ENCODE measurements at places on chromosomes 2 and 18.

DNA sequence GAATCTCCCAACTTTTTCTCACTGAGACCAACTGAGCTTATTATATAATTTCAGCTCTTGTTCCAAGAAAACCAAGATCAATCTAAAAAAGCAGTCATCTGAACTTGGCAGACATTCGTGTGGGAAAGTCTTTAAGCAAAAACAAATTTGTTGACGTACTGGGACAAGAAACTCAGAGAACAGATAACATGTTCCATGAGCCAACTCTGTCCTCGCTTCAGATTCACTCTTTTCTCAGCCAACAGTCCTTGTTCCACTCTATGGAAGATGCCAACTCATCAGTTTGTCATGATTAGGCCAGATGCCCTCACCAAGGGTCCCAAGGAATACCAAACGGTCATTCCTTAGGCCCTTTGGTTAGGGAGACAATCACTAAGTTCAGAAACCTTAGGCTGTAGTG, 224.2 kb upstream of the CTAGE1 start:
- no peak for DNase-seq

GRCh38 chr2:57888463-57888862, 158.1 kb upstream of the VRK2 start:
- no peak for DNase-seq

- DNase-seq, result no peak
These were observed 28.0 kb upstream of the ARHGAP25 start for GRCh38 chr2:68706637-68707036.

DNA sequence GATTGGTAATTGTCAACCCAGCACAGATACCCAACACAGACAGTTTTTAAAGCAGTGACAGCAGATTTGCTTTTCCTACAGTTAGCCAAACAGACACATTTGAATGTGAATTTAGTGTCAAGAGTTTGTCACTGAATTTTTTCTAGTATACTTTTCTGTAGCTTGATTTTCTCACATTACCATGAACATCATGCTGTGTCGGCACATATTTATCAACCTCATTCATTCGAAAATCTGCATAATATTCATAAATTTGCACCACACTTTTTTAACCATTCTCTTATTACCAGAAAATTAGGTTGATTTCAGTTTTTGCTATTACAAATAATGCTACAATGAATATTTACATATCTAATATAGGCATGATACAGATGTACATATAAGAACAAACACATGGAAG, 27.0 kb upstream of the DSG3 start:
- no peak for DNase-seq

DNA sequence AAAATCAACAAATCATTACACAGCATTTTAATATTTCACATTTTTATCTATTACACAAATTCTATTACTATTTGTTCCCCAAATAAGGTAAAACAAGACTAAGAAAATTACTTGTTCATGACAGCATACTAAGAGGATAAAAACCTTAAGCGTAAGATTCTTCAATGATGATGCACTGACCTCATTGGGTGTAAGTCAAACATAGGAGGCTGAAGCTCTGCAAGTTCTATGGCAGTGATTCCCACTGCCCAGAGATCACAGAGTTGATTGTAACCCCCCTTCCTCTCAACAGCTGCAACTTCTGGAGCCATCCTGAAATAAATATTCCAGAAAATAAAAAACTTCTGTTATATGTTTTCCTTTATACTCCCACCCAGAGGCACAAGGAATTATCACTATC, 82.2 kb upstream of the CDKL4 start:
- DNase-seq, result no peak

- no peak for DNase-seq
These were observed 51.3 kb downstream of the SERTAD2 start for GRCh38 chr2:64602436-64602835.

DNA sequence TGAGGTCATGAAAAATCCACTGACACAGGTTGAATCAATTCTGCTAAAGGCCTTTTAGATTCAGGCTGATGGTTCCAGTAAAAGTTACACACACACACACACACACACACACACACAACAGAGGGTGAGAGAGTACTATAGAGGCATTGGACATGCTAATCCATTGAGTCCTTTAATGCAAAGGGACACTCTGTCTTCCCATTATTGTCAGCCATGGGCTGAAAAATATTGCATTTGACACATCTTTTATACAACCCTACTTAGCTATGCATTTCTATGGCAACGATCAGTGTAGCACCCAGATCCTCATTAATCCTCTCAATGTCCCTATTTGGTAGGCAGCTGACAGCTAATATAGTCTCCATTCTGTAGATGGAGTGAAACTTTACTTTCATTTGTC, 440.8 kb upstream of the RGPD4 start:
- DNase-seq, result no peak

DNA sequence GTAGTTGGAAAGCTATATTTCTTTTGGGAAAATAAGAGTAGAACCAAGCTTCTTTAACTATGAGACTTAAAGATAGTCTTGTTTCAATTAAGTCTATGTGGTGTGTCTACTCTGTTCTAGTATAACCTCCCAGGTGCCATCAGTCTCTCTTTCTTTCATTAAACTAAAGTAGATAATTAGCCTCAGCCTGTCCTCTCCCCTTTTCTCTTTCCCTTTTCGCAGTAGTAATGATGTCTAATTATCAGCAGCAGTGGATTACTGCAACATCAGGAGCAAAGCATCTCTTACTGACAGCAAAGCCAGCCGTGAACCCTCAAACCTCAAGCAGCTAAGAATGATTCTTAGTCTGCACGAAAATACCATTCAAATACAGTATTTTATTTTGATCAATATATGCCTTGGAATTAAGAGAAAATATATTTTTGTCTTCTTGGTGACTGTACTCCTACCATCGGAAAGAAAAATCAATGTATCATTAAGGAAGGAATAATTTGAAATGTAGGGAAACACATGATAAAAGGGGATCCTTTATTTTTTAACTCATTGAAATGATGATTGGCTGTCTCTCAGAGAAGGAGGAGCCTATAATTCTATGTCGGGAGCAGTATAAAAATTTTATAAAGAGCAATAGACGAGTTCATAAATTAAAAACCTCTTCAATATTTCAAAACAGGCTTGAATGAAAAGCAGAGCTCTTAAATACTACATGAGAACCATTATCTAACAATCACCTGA, 4.5 kb downstream of the NOL4 start:
- DNase-seq, result no peak

DNA sequence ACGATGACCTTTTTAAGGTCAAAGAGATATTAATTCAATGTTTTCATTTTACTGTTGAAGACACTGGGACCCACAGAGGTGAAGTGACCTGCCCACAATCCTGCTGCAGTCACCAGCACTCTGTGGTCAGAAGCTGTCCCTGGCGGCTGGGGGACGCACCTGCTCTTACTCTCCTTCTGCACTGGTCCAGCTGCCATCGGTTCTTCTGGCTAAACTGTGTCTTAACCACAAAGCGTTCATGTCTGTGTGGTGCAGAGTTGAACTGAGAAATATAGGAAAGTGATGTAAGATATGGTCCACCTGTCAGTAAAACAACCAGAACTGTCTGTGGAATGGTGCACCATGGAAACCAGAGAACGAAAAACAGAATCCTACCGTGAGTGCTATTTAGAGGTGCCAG, 44.9 kb upstream of the SMIM21 start:
- DNase-seq, result no peak

Data from bone marrow (tissue), 2 donors.